Transverse colon (tissue), 4 donors: ENCODE measurements at places on chromosomes 2 and 18. TPM values are rescaled to one million over a fixed set of nuclear protein-coding genes. Genes with fewer than 3 reads are reported as not detected.
A peak's percentile ranks its signal among the peaks of the same experiment; 100 is the strongest.

DNA sequence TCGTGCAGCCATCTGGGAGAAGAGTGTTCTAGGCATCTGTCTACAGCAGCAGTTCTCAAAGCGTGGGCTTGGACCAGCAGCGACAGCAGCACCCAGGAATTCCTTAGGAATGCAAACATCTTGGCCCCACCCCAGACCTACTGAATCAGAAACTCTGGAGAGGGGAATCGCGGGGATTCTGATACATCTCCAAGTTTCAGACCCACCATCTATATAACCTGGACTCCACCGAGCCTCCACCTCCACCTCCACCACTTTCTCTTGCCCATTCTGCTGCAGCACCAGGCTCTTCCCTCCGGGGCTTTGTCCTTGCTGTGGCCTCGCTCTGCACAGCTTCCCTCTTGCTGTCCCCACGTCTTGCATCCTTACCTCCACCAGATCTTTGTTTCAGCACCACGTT, 256.4 kb downstream of the BCL2 start:
- DNase-seq = no peak

- DNase-seq = no peak
These were observed 42.2 kb upstream of the IL1RL1 start for GRCh38 chr2:102269200-102269524.

GRCh38 chr2:17052001-17052400, 386.4 kb upstream of the CYRIA start:
- DNase-seq = no peak

- DNase-seq = no peak
These were observed 43.4 kb upstream of the SEC11C start for GRCh38 chr18:59096098-59096789.

GRCh38 chr2:15806801-15807417, 133.4 kb upstream of the MYCN start:
- no peak for DNase-seq

DNA sequence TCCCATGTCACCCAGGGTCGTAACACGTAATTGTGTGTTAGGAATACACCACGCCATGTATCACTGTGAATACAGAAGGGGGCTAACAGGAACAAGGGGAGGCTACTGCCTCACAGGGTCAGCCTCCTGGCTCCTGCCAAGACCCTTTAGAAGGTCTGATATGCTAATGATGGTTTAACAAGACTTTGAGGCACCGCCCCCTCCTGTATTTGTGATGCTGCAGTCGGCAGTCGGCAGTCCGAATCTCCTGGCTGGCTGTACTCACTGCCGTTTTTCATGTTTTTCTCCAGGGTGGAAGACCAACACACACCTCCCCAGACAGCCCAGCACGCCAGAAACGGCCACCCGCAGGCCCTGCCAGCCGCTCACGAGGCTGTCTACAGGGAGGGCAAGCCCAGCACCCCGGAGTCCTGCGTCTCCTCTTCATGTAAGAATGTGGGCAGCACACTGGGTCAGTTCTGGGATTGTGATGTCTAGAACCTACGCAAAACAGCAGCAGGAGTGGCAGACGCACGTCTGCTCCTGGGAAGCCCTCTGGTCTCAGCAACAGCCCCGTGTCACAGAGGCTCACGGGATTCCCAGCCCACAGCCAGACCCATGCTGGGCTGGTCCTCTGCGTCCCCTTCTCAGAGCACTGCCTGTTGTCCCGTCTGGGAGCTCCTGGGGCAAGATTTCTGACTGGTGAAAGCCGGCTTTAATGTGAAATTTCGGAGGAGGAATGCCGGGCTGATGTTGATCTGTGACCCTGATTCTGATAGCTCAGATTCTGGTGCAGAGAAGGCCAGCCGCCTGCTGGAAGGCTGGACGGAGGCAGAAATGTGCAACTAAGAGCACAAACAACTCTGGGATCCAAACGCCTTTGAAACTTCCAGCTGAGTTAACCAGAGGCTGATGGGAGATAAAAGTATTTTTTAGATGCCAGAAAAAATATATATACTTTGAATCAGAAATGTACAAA, 39.7 kb upstream of the B3GNT7 start:
- DNase-seq = no peak

- no peak for DNase-seq
These were observed 419.6 kb downstream of the DLGAP1 start for GRCh38 chr18:4035521-4035920.

DNA sequence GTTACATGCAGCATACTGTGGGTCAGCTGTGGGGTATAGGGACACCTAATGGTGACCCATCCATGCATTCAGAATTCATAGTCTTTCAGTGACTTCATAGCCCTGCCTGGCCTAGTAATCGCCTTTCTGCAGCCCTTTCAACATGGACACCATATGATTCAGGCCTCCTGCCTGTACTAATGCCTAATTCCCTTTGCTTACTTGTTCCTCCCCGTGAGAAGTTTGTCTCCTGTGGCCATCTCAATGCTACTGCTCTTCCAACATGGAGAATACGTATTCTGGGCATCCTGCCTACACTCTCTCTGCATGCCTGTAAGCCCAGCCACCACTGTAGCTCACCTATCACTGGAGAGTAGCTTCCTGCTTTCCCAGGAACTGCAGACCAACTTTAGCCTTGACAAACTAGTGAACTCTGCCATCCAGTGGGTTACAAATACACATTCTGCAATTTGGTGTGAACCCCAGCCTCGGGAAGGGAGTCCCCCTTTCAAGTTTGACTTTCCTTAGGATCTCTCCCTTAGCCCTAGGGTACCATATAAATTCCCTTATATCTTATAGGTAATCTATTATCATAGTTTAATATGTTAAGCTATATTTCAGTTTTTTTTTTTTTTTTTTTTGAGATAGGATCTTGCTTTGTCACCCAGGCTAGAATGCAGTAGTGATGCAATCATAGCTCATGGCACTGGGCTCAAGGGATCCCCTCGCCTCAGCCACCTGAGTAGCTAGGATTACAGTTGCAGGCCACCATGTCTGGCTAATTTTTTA, 22.3 kb downstream of the M1AP start:
- no peak for DNase-seq

- DNase-seq = no peak
These were observed 134.4 kb upstream of the LTBP1 start for GRCh38 chr2:32812316-32812715.

GRCh38 chr2:56348392-56349210, 164.8 kb downstream of the CCDC85A start:
- DNase-seq = no peak

DNA sequence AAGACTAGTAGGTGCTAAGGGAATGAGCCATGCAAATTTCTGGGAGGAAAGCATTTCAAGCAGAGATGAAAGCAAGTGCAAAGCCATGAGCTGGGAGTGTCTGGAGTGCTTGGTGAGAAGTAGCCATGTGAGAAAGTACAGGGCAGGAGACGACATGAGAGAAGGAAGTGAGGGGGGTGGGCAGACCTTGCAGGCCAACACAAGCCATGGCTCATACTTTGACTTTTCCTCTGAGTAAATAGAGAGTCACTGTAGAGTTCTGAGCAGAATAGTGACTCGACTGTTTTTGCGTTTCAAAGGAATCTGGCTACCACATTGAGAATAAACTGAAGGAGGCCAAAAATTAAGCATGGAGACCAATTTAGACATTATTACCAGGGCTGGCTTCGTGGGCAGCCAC, 42.2 kb downstream of the SCN2A start:
- no peak for DNase-seq

- DNase-seq = peak; percentile 20
These were observed at the start of gene DNER for GRCh38 chr2:229714080-229714735. TSS of gene DNER (minus strand) at chr2:229714555. CDS start at chr2:229714423, 132 bp downstream.

GRCh38 chr2:189633392-189633811, 27.9 kb upstream of the ASNSD1 start:
- no peak for DNase-seq

DNA sequence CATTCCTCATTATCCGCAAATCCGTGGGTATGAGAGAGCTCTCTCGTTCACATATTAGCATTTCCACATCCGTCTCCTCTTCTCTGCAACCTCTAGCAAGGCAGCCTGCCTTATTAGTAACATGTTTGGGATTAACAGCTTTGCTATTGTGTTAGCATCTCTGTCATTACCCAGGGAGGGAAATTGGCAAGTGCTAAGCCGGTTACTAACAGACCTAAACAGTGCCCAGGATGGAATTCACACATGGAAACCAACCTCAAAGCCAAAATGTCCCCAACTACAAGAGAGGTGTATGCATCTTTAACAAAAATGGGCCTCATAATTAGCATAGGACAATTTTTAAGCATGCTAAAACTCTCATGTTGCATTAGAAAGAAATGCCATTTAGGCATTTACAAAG, 309.0 kb upstream of the MEIS1 start:
- no peak for DNase-seq

DNA sequence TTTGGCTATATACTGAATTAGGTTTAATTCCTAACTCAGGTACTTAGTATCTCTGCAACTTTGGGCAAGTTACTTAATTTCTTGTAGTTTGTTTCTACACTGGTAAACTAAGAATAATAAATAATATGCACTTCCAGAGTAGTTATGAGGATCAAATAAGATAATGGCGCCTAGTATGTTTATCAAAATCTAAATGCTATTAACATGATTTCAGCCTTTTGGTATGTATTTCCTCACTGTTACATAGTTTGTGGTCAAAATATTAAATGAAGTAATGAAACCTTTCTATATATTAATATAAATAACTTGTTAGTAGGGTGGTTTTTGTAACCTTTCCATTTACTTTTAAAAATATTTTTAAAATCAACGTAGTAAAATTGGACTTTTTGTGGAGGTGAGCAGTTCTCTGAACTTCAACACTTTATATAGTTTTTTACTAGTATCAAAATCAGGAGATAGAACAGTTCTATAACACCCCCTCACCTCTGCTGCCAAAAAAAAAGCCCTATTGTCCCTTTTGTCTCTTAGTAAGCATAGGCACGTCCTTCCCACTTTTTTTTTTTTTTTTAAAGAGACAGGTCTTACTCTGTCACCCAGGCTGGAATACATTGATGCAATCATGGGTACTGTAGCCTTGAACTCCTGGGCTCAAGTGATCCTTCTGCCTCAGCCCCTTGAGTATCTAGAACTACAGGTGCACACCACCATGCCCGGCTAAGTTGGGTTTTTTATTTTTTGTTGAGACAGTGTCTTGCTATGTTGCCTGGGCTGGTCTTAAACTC, 44.8 kb downstream of the RAB3GAP1 start:
- no peak for DNase-seq

- DNase-seq = no peak
These were observed 13.0 kb downstream of the HDAC4 start for GRCh38 chr2:239387811-239388210.

- peak; percentile 35 for DNase-seq
These were observed 76.4 kb downstream of the TANC1 start for GRCh38 chr2:159044804-159045286.

DNA sequence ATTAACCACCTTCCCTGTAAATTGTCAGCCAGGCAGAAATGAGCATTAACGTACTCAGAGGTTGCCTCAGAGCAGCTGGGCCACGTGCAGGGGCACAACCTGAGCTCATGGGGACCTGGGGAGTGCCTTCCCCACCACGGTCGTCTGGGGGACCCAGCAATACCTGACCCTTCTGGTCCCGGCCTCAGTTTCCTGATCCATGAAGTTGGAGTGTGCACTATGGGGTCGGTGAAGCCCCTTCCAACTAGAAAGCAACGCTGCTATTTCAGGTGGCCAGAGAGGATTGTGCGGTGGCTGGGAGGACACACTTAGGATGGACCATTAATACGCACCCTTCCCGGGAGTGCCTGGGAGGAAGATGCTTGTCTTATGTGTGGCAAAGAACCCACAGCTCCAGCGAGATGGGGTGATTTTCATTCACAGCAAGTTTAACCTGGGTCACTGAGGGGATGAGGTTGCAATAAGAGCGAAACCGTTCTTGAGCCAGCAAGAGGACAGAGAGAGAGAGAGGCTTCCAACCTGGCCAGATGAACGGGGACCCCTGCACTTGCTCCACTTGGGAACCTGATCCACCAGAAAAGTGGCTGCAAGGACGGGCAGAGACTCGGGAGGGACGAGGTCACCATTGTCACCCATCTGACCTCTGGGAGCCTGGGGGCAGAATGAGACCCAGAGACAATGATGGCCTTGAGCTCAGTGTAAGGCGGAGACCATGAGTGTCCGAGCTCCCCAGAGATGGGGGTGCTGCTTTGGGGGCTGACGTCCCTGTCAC, 36.2 kb downstream of the NGEF start:
- DNase-seq = no peak

DNA sequence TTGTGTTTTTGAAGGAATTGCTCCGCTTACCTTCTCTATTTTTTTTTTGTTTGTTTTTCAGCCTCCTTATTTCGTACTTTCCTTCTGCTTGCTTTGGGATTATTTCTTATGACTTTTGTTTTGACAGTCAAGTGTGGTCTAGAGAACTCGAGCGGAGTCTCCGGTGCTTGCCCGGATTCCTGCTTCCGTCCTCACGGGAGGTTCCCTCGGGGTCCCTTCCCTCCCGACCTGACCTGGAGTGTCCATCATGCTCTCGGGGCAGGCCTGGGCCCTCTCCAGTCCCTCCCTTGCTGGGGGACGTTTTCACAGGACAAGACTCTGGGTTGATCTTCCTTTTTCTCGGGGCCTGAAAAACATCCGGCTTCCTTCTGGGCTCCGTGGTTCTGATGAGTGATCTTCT, 45.9 kb downstream of the CTDP1 start:
- DNase-seq = no peak

DNA sequence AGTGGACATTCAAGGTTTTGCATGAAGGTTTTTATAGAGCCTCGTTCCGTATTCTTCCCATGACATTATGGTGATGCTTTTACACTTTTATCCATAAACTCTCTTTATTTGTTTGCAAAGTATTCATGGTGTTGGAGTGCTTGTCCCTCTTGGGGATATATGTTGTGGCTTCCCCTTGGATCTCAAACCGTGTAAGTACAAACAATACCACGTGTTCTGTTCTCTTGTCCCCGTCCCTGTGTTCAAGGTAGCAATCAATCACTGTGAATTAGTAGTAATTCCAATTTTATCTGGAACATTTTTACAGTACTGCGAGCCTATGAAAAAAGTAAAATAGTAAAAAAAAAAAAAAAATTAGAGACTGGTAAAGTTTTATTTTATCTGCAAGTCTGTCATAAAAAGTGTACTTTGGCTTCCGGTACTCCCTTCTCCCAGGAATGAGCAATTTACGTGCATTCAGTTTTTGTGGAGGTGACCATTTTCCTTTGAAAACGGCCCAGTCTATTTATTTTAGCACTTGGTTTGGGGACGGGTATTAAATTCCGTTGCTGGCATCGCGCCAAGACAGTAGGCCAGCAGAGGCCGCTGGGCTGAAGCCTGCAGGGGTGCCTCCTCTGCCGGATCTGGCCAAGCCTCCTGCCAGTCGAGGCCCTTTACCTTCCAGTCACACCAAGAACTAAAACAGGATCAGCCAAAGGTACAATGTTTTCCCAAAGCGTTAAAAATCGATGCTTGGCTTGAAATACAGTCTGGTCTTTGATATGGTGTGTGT, 175.7 kb downstream of the SOCS6 start:
- DNase-seq = peak; percentile 77

GRCh38 chr2:191311627-191312026, 66.4 kb downstream of the MYO1B start:
- no peak for DNase-seq

GRCh38 chr2:156845806-156846558, 409.8 kb downstream of the GPD2 start:
- DNase-seq = no peak

KIF1A gene
- 3.4 TPM for total RNA-seq

FTCDNL1 gene
- not detected for total RNA-seq

ABCB11 gene
- total RNA-seq = 18.4 TPM

NIF3L1 gene
- total RNA-seq = 14.5 TPM

BCL11A gene
- total RNA-seq = 19.3 TPM
